ENCODE measurements at places on chromosomes 2 and 18. TPM values are rescaled to one million over a fixed set of nuclear protein-coding genes. Genes with fewer than 3 reads are reported as not detected.

DNA sequence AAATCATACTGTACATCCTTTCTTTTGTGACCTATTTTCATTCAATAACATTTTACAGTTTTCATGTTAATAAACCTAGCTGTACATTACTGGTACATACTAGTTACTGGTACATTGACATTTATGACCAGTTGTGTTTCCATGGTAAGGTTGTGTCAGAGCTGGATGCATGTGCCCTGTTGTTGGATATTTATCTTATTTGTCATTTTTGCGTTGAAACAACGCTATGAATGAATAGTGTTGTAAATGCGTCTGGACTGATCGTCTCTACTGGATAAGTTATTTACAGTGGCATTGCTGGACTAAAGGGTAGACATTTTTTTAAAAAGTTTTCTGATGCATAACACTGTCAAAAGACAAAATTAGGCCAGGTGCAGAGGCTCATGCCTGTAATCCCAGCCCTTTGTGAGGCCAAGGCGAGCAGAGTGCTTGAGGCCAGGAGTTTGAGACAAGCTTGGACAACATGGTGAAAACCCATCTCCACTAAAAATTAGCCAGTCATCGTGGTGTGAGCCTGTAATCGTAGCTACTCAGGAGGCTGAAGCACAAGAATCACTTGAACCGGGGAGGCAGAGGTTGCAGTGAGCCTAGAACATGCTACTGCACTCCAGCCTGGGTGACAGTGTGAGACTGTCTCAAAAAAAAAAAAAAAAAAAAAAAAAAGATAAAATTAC is 40.2 kb downstream of the MCFD2 start:
- DNase-seq = no peak

DNA sequence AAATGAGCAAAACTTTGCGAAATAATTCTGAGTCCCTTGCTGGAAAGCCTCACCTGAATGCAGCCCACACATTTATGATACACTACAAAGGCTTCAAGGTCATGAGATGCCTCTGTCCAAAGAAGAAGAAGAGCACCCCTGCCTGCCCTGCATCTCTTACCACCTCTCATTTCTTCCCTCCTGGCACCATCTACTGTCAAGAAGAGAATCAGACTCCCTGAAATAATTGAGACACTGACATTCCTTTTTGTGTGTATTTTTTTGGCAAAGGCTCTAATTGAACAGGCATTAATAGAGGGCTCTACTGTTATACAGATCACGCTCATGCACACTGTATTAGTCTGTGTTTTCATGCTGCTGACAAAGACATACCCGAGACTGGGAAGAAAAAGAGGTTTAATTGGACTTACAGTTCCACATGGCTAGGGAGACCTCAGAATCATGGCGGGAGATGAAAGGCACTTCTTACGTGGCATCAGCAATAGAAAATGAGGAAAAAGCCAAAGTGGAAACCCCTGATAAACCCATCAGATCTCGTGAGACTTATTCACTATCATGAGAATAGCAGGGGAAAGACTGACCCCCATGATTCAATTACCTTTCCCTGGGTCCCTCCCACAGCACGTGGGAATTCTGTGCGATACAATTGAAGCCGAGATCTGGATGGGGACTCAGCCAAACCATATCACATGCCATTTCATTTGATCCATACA is 176.3 kb downstream of the ALPK2 start:
- DNase-seq = no peak

GRCh38 chr18:79302120-79302519 is 93.6 kb upstream of the NFATC1 start:
- DNase-seq = no peak

The TCF23 gene
- not detected for total RNA-seq

The TMEM178A gene
- 7.4 TPM for total RNA-seq
